Stimulated activated CD4-positive, alpha-beta T cell treated with anti-CD3 and anti-CD28 coated beads, Interleukin-4, amount 100 ng/mL, for 24 hours (primary cell): ENCODE measurements at places on chromosomes 3 and 15.

DNA sequence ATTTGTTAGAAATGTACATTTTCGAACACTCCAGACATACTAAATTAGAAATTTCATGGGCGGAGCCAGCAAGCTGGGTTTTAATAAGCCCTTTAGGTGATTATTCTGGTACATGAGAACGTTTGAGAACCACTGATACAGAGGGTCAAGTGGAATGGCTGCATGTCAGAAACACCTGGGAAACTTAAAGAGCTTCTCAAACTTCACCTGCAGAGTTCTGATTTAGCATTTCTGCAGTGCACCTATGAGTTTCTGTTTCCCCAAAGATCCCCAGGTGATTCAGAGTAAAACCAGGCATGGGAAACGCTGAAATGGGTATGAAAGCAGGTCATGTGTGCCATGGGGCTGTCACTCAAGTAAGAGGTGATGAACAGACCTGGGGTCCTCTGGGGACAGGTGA, 68.1 kb downstream of the TMEM266 start:
- no peak for DNase-seq

GRCh38 chr3:177603148-177603603, 405.9 kb upstream of the TBL1XR1 start:
- no peak for DNase-seq

DNA sequence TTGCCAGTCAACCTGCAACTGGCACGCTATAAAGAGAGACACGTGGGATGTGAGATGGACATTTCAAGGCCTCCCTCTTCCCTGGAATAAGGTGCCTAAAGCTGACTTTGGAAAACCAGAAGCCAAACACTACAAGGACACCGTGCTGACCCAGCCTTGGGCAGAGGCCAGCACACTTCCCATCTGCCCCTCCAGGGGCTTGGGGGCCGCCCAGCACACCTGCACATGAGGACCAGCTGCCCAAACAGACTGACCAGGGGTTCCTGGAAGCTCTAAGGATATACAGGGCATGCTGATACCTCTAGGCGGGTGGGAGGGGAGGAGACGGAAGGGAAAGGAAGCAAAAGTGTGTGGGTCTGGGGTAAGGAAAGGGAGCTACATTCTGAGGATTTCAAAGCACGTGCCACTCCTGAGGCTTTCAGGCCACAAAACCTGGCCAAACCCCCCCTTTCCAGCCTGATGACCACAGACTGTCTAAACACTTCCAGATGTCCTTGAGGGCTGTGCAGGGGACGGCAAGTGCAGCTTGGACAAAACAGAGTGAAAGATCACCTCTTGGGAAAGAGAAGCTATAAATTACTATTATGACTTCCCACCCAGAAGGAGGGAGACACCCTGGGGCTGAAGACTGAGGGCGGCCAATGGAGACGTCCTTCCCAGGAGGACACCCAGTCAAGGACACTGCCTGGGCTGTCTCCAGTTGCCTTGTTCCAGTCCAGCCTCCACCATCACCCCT, 57.9 kb downstream of the ADCY5 start:
- no peak for DNase-seq

GRCh38 chr3:190101320-190102011, 19.2 kb downstream of the P3H2 start:
- DNase-seq: no peak

DNA sequence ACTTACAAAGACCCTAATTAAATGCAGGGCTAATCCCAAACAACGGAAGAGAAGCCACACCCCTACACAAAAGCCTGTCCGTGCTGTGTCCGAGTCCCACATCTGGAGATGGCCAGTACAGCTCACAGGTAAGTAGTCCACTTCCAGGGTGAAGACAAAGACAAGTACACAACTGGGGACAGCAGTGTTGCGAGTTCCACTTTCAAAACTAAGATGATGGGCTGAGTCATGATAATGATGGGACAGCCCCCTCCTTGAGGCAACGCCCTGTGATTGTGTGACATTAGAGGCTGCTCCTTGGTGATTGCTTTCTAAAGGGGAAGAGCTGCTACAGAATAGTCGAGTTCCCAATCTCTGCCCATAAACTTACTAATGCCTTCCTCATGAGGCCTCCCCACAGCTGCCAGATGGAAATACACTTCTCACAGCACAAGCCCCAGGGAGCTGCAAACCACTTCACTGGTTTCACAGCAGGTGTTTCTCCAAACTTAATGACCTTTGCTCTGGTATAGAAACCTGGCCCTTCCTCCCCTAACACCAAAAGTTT, 27.6 kb downstream of the RFT1 start:
- DNase-seq: peak; percentile 52

DNA sequence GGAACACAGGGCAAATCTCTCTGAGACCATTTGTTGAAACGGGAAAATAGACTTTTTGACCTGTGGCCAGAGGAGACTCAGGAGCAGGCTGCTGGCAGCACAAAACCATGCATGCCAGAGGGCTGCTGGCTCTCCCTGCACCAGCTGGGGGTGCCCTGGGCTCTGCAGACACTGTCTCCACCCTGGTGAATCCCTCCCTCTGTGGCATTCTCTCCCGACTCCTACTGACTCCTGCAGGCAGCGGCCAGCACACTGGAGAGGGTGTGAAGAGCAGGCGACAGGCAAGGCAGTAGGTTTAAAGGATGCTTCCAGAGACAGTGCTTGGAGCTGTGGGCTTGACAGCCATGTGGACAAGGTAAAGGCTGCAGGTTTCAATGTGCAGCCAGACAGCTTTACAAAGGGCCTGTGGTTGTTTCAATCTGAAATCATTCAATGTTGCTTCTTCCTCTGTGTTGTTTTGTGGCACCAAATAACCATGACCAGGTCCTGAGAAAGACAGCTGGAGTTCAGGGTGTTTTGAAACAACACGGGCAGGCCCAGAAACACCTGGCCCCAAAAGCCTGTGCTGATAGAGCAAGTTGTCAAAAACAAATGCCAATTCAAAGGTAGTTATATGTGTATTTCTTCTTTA, 431.0 kb upstream of the ATP10A start:
- DNase-seq: no peak

DNA sequence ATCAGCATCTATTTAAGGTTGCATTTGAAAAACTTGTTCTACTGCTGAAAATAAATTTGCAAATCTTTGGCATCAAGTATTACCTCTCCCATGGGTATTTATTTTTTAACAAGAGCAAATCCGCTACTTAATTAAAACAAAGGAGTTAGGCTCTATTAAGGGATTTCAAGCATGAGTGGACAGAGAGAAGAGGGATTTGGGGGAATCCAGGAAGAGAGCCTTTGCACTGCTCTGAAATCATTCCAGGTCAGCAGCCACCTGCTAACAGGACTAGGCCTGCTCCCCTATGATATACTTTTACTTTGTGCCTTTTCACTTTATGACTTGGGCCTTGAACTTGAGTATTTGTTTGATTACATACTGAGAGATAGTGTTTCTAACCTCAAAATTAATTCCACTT, 57.1 kb downstream of the IQCH start:
- no peak for DNase-seq

GRCh38 chr15:57668016-57668415, 38.5 kb upstream of the POLR2M start:
- DNase-seq: no peak

GRCh38 chr15:77564341-77564740, 68.4 kb downstream of the LINGO1 start:
- no peak for DNase-seq
